ENCODE measurements at places on chromosomes 1 and 21.

GRCh38 chr1:35461966-35462651, 95.1 kb downstream of the KIAA0319L start:
- DNase-seq = no peak

DNA sequence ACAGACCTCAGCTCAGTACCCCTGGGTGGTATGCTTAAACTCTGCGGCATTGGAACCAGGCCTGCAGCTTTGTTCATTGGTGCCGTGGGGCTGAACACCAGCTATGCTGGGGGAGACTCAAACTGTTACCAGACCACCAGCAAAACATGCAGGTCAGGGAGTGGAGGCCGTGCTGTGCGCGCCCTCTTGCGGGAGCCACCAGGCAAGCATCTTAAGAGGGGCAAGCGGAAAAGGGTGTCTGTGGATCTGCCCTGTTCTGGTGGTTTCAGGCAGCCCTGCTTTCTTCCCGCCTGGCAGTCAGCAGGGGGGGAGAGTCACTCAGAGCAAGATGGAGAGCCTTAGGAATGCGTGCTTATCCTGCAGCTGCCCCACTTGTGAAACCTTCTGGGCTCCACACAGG, 276.9 kb upstream of the ZRANB2 start:
- DNase-seq = no peak

DNA sequence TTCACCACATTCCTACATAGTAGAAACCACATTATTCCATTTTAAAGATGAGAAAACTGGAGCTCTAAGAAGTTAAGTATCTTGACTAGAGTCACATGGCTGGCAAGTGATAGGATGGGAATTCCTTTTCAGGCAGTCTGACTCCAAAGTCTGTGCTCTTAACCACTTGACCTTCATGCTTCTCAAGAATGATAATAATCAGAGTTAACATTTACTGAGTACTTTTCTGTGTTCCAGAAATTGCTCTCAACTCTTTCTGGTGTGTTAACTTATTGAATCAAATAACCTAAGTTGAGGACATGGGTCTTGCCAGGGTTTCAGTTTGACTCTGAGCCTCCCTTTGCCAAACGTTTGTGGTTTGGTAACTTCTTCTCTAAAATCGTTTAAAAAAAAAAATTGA, 169.4 kb downstream of the RASAL2 start:
- no peak for DNase-seq

- DNase-seq = no peak
These were observed 69.2 kb upstream of the EPS8L3 start for GRCh38 chr1:109832945-109833344.

- DNase-seq = no peak
These were observed 7.1 kb downstream of the ERVH48-1 start for GRCh38 chr21:42918291-42918690.

DNA sequence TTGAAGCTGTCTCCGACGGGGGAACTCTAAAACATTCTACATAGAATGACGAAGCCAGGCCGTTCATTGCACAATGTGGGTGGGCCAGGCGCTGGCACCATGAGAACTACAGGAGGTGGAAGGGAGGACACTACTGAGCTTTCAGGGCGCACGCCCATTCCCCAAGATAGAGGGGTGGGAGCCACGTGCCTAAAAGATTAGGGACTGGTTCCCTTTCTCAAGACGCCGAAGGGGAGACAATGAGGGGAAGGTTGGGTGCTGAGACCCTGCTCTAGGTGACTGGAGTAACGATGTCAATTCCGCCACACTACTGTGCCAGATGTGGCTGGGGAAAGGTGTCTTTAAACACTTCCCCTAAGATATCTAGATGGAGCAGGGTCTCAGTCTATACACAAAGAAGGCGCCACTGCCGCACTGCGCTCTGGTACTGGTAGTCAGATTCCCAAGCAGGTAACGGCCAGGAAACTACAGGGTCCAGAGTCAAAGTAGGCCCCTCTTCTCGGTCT, 782 bp downstream of the CSDE1 start:
- no peak for DNase-seq

GRCh38 chr1:29643281-29643680, 407.0 kb downstream of the PTPRU start:
- no peak for DNase-seq

DNA sequence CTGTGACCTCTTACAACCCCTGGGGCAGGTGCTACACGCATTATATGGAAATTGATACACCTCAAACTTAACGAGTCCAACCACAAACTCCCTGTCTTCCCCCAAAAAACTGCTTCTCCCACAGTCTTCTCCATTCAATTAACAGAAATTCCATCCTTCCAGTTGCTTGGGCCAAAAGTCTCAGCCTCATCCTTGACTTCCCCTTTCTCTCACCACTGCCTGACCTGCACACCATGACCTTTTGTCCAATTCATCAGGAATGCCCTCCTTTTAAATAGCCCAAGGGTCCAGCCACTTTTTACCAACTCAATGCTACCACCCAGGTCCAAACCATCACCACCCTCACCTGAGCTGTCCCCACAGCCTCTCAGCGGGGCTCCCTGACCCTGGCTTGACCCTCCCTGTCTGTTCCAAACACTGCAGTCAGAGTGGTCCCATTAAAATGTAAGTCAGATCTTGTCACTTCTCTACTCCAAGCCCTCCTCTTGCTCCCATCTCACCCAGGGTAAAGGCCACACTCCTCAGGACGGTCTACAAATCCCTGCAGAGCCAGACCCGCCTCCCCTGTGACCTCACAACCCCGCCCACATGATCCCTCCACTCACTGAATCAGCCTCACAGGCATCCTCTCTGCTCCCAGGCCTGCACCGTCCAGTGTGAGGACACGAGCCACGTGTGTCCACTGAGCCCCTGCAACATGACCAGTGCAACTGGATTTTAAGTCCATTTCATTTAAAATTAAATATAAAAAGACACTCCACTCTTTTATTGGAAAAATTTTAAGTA, 18.5 kb downstream of the KCNN3 start:
- peak; percentile 43 for DNase-seq

GRCh38 chr1:30741239-30741894, 16.2 kb downstream of the LAPTM5 start:
- DNase-seq = no peak

- DNase-seq = peak; percentile 77
These were observed 56.1 kb downstream of the ATP2B4 start for GRCh38 chr1:203682473-203683383.

DNA sequence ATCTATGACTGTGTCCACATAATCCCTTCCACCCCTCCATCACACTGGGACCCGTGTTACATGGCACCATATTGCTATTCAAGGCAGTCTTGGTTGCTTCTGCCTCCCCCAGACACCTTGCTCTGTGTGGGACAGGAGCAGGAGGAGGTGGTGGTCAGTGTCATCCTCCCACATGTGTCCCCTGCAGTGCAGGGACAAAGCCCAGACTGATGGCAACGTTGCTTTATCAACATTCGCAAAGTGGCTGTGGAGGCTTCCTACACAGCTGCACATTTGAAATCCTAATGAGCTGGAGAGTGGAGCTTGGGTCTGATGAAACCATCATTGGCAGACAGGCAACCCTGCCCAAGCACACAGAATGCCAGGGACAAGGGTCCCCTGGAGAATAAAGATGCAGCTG, 26.2 kb downstream of the TRIM67 start:
- no peak for DNase-seq

GRCh38 chr1:215273838-215274516, 191.4 kb downstream of the KCNK2 start:
- DNase-seq = no peak

DNA sequence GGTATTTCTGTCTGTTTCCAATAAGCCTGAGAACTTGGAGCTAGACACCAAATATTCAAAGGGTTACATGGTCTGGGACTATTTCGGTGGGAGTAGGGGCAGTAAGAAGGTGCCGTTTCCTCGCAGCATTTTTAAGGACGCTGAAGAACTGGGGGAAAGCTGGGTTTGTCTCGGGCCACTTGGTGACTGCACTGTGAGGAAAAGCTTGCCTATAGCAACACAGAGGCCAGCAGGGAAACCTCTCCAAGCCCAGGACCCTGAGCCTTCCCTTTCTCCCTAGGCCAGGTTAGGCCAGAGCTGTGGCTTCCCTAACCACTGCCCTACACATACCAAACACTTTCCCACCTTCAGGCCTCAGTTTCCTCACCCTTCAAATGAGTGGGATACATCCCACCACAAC, 3.3 kb downstream of the GLIS1 start:
- DNase-seq = no peak

DNA sequence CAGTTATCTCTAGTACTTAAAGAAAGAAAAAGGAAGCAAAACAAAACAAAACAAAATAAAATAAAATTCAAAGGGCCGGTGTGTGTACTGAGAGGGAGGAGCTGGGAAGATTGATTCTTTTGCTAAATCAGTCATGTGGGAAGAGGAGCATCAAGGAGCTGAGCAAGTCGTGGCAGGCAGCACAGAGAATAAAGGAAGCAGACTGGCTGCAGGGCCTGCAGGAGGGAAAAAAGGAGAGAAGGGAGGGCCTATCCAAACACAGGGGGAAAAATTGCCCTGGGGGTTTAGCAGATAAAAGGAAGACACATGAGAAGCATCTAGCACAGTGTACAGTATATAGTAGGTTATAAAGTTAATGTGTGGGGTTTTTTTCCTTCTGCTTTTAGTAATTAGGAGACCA, 27.6 kb downstream of the AGO4 start:
- no peak for DNase-seq

GRCh38 chr1:223512057-223512456, 118.8 kb downstream of the CCDC185 start:
- no peak for DNase-seq

DNA sequence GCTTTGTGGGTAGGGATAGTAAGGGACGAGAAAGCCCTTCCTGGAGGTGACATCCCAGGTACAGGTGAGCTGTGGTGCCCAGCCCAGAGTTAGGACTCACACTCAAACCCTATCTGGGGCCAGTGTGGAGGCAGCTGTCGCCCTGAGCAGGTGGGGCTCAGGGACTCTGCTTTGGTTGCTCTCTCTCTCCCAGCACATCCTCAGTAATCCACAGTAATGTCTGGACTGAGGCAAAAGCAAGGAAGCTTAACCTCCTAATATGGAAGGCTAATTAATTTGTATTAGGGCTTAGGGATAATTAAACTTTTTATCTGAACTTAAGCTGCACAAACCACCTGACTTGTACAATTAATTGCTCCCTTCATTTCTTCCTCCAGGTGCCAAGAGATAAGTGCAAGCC, 38.2 kb downstream of the DDX20 start:
- no peak for DNase-seq

- DNase-seq = no peak
These were observed 4.1 kb upstream of the PDZK1 start for GRCh38 chr1:145711213-145711651.

Measured in K562 (cell line).